Activated CD4-positive, alpha-beta T cell treated with anti-CD3 and anti-CD28 coated beads, Interleukin-2, Interleukin-4, amounts not matched to agents 100 ng/mL and 50 ng/mL, durations not matched to agents 16 hours and 8 hours (primary cell): ENCODE measurements at places on chromosomes 7 and 10.

GRCh38 chr10:80487791-80488538 is 33.9 kb downstream of the TSPAN14 start:
- peak; percentile 74 for DNase-seq

GRCh38 chr10:70747192-70747965 is 37.8 kb downstream of the TBATA start:
- no peak for DNase-seq

- DNase-seq: no peak
These were observed 9.4 kb upstream of the HILPDA start for GRCh38 chr7:128446306-128446705.

- peak; percentile 69 for DNase-seq
These were observed 35.4 kb downstream of the CCDC3 start for GRCh38 chr10:12966067-12966466.

- no peak for DNase-seq
These were observed 238.8 kb upstream of the LYZL1 start for GRCh38 chr10:29050081-29050480.

DNA sequence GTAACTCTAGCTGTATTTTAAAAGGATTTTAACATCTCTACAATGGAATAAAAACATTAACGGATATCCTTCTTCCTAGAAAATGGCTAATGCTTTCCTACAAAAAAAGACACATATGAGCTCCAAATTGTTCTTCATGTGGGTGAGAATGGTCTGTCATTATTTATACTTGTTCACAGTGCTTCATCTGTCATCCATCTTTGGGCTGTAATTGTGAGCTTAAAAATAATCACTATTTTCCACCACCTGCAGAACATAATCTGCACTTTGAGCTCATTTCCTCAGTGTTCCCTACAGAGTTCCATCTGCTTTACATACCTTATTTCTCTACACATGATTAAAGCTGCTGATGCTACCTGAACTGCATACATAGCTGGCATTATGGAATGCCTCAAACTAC is 979.1 kb upstream of the C7orf33 start:
- no peak for DNase-seq

DNA sequence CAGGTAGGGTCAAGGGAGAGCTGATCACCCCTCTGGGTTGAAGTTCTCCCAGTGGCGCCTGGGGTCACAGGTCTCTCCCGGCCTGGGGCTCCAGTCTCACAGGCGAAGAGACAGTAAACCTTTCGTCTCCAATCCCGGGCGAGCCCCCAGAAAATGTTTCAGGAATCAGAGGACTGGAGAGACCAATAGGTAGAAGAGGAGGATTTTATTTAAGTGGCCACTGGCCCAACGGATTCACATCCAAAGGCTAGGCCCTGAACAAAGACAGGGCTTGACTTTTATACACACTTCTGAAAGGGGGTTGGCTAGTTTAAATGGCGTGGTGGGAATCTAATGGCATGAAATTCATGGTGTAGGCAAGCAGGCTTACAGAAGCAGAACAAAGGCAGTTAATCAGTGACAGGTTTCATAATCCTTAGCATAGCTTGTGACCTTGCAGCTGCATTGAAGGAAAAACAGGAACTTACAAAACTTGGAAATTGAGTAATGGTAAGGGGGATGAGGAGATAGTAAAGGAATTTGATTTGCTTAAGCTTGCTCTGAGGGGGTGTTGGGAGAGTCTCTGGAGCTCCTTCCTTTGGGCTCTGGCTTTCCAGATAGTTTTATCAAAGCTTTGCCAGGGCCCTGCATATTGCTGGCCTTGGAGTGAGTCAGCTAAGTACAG is 105.5 kb downstream of the TRIM24 start:
- no peak for DNase-seq

GRCh38 chr10:89644967-89645741 is at the start of gene PANK1:
PANK1 (minus strand) TSS chr10:89645242; CDS start chr10:89644891, 351 bp downstream.
- peak; percentile 80 for DNase-seq

DNA sequence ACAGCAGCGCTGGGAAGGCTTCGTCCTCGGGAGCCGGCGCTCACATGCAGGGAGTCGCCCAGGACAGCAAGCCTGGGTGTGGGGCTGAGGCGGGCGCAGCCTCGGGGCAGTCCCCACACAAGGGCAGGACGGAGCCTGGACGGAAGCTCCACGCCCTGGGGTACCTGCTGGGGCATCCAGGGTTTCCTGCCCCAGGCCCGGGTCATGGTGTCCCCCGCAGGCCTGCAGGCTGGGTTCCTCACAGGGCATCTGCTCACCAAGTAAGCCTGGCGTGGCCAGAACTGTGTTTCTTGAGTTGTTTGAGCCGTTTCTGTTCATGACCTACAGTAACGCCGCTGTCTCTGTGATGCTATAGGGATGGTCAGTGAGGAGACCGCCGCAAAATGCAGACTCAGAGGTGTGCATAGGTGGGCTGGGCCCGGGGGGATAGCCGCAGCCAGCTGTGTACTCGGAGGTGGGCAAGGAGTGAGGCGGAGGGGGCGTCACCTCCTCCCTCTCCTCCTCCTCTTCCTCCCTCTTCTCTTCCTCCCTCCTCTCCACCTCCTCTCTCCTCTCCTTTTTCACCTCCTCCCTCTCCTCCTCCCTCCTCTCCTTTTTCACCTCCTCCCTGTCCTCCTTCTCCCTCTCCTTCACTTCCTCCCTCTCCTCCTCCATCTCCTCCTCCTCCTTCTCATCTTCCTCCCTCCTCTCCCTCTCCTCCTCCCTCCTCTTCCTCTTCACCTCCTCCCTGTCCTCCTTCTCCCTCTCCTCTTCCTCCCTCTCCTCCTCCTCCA is 438.9 kb downstream of the DNAJB6 start:
- no peak for DNase-seq

GRCh38 chr7:25846722-25847121 is 305.3 kb upstream of the NFE2L3 start:
- no peak for DNase-seq

DNA sequence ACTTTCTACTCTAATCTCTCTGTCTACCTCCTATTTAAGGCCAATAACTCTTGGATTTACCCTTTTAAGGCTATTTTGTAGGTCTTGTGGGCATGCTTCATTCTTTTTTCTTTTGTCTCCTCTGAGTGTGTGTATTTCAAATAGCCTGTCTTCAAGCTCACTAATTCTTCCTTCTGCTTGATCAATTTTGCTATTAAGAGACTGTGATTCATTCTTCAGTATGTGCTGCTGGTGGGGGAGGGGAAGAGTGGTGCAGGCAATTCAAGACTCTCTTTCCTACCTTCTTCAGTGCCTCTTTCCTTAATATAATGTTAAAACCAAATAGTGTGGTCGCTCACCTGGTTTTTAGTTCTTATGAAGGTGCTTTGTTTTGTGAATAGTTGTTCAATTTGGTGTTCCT is 20.0 kb downstream of the ABCB1 start:
- DNase-seq: no peak

GRCh38 chr7:152355474-152356057 is 80.2 kb downstream of the KMT2C start:
- DNase-seq: no peak

GRCh38 chr10:51667678-51668335 is 31.6 kb downstream of the CSTF2T start:
- DNase-seq: no peak

DNA sequence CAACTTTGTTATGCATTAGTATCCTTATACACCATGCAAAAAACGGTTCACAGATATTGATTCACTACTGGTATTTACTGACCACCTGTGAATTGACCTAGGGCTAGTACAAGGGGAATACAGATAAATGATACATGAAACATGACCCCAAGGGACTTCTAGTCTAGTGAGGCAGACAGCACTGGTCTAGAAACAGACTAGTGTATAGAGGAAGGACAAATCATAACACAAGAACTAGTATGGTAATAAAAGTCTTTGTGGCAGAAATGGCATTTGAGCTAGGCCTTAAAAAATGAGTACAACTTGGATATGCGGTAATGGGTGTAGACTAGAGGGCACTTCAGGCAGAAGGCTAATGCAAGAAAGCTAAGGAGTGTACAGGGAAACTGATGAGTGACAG is 86.6 kb downstream of the SLC25A13 start:
- DNase-seq: no peak

GRCh38 chr10:32400961-32401360 is 45.0 kb upstream of the CCDC7 start:
- DNase-seq: no peak

- peak; percentile 93 for DNase-seq
These were observed 724 bp downstream of the BBIP1 start for GRCh38 chr10:110918269-110918642.

GRCh38 chr7:94710256-94710655 is 54.3 kb upstream of the SGCE start:
- DNase-seq: no peak

- no peak for DNase-seq
These were observed 4.0 kb upstream of the BORCS7 start for GRCh38 chr10:102850025-102850518.

GRCh38 chr10:33190406-33190805 is 144.1 kb downstream of the NRP1 start:
- no peak for DNase-seq

DNA sequence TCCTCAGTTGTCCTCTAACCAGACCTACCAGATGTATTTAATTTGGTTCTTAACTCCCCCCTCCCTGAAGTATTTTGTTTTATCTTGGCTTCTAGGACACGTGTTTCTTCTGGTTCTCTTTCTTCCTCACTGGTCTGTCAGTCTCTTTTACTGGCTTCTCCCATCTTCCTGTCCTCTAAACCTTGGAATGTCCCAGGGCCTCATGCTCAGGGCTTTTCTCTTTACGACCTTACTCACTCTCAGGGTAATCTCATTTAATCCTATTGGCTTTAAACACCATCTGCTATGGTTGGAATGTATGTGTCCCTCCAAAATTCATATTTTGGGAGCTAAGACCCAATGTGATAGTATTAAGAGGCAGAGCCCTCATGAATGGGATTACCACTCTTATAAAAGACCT is 418.2 kb upstream of the PODXL start:
- DNase-seq: no peak

DNA sequence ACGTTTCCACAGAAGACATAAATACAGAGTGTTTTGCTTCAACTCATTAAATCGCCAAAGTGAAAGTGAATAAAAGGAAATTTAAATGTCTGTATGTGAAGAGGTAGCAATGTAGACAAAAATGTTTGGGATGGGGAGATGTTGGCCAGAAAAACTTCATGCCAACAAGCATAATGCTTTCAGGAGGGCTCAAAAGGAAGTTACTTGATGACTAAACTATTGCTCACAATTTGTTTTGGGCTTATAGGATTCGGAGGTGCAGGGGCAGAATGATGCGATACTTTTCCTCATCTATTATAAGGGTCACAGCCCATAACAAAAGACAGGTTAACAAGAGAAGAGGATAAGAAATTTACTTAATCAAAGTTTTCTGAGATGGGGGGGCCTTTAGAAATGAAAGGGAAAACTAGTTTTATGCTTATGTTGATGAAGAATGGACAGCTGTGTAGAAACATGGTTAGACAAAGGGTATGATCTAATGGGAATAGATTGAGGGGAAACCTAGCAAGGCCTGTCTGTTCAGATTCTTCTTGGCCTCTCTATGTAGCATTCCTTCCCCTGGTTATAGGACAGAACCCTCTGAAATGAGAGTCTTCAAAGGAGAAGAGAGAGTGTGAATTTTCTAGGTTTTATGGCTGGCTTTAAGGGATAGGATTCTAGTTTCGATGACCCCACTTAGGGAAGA is 898.6 kb downstream of the LRMDA start:
- no peak for DNase-seq

GRCh38 chr10:11284291-11285085 is 266.8 kb downstream of the CELF2 start:
- peak; percentile 20 for DNase-seq

DNA sequence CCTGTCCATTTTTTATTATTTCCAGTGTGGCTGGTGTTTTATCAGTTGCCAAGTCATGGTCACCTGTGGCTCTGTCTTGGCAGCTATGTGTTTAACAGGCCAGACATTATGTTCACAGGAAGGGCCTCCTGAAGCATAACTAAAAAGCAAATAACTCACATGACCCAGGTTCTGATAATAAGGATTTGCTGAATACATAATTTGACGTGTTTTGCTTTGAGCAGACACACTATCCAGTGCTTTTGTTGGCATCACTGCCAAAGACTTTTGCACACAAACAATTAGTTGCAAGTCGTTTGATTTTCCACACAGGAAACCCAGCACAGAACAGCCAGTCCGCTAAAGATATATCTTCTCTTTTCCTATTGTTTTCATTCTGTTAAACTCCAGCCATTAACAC is 173.6 kb downstream of the ARL4A start:
- DNase-seq: no peak

DNA sequence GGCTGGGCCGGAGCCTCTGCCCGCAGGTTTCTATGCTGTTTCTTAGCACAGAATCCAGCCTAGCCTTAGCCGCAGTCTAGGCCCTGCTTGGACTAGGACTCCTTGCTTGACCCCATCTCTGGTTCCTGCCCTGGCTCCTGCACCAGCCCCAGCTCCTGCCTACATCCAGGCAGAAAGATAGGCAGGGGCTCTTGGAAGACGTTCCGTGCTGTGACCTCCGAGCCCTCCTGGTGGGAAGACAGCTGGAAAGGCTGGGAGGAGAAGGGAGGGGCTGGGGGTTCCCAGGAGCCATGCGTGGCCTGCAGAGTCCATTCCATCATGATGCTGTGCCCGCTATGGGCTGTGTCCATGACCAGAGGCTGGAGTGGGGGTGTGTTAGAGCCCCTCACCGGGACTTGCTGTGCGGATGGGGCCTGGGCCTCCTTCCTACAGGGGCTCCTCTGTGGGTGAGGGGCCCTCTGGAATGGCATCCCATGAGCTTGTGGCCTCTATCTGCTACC is 26.2 kb downstream of the RAMP3 start:
- no peak for DNase-seq

- DNase-seq: peak; percentile 90
These were observed 51.8 kb upstream of the FAM133B start for GRCh38 chr7:92641921-92642511.

DNA sequence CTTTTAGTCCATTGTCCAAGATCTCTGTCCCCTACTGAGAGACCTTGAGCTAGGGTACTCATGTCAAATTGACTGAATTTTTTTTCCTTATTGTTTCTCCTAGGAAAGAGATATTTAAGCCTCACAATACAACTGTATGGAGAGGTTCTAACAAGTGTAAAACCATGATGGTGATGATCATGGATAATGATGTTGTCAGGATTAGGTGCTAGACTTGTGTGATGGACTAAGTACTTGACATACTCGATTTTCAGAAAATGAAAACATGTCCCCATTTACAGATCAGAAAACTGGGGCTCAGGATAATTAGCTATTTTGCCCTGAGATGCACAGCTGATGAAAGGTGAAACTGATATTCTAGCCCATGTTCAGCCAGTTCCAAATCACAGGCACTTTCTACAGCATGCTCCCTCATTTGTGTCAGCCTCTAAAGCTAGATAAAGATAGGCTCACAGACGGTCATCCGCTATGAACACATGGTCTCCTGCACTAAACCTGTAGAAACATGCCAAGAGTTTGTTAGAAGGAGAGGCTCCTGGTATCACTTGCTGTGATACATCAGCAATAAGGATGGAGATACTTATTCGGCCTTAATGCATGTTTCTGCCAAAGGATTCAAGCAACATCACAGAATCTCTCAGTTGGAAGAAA is 67.6 kb downstream of the CREB3L2 start:
- DNase-seq: no peak

- no peak for DNase-seq
These were observed 84.0 kb downstream of the GRK5 start for GRCh38 chr10:119291223-119291900.

- no peak for DNase-seq
These were observed 33.9 kb upstream of the CYCS start for GRCh38 chr7:25158966-25159365.

- no peak for DNase-seq
These were observed 23.1 kb downstream of the PLAU start for GRCh38 chr10:73934074-73934473.

GRCh38 chr7:149787428-149788299 is 14.3 kb upstream of the ZNF467 start:
- no peak for DNase-seq
